ENCODE measurements at places on chromosomes 5 and 9. TPM values are rescaled to one million over a fixed set of nuclear protein-coding genes. Genes with fewer than 3 reads are reported as not detected.

IL5 gene
- not detected for polyA plus RNA-seq

SLC36A3 gene
- polyA plus RNA-seq = not detected

SLIT3 gene
- polyA plus RNA-seq = 2.0 TPM

SPINK13 gene
- not detected for polyA plus RNA-seq

GFRA3 gene
- 0.32 TPM for polyA plus RNA-seq

TAF1L gene
- polyA plus RNA-seq = not detected

PTRH1 gene
- polyA plus RNA-seq = 15.1 TPM

SHOC1 gene
- polyA plus RNA-seq = 0.18 TPM

IL11RA gene
- polyA plus RNA-seq = 7.1 TPM

C9orf153 gene
- 0.02 TPM for polyA plus RNA-seq

CDC20B gene
- not detected for polyA plus RNA-seq

FGFR4 gene
- 1.3 TPM for polyA plus RNA-seq

SLC25A2 gene
- 0.29 TPM for polyA plus RNA-seq

WNT8A gene
- polyA plus RNA-seq = not detected

PPIC gene
- polyA plus RNA-seq = 42.1 TPM

TMEM215 gene
- not detected for polyA plus RNA-seq

All from esophagus (tissue), 2 donors.